Heart right ventricle (tissue), 16 donors: ENCODE measurements at places on chromosomes 2 and 18. TPM values are rescaled to one million over a fixed set of nuclear protein-coding genes. Genes with fewer than 3 reads are reported as not detected.

GRCh38 chr2:144515696-144516410 lies 4.1 kb downstream of the ZEB2 start:
- peak overlapping the region; percentile 98 for H3K27ac ChIP-seq
- H3K36me3 ChIP-seq: no peaks in the 10 kb centered on the region
- DNase-seq: peak; percentile 62
- peaks cover 4% of the 10 kb centered on the region for H3K27me3 ChIP-seq
- H3K4me1 ChIP-seq: peaks cover 19% of the 10 kb centered on the region
- peak overlapping the region; percentile 98 for H3K4me3 ChIP-seq

GRCh38 chr2:128447538-128447995 lies 128.9 kb upstream of the HS6ST1 start:
- no peaks in the 10 kb centered on the region for H3K36me3 ChIP-seq
- no peak for DNase-seq
- no peak overlapping the region for H3K4me3 ChIP-seq
- H3K27me3 ChIP-seq: no peaks in the 10 kb centered on the region
- peaks cover 9% of the 10 kb centered on the region for H3K4me1 ChIP-seq

GRCh38 chr18:14976736-14977430 lies 228.9 kb downstream of the ANKRD30B start:
- DNase-seq: no peak
- H3K27me3 ChIP-seq: no peaks in the 10 kb centered on the region

DNA sequence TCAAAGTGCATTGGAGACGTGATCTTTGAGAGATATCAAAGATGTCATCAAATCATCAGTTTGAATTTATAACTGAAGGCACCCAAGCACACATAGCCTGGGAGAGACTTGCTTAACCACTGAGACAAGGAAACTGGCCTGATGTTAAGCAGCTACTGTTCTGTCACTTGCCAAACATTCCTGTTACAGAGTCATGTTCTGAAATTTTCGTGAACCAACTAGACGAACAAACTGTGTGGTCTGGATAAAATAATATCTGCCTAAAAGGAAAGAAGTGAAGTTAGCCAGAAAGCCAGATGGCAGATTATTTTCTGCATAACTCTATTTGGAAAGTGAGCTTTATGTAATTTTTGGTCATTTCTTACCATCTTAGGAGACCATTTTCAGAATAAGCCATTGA lies 51.4 kb downstream of the SPATS2L start:
- H3K4me1 ChIP-seq: peaks cover 51% of the 10 kb centered on the region
- no peak overlapping the region for H3K4me3 ChIP-seq
- H3K36me3 ChIP-seq: no peaks in the 10 kb centered on the region
- no peak overlapping the region for H3K27ac ChIP-seq
- H3K27me3 ChIP-seq: no peaks in the 10 kb centered on the region
- DNase-seq: no peak

GRCh38 chr18:66083078-66083477 lies 332.3 kb downstream of the CDH7 start:
- no peak overlapping the region for H3K27ac ChIP-seq
- H3K27me3 ChIP-seq: no peaks in the 10 kb centered on the region
- H3K4me1 ChIP-seq: no peaks in the 10 kb centered on the region
- H3K4me3 ChIP-seq: no peak overlapping the region
- H3K36me3 ChIP-seq: no peaks in the 10 kb centered on the region

- no peak for DNase-seq
- no peaks in the 10 kb centered on the region for H3K36me3 ChIP-seq
- H3K4me3 ChIP-seq: no peak overlapping the region
- H3K27ac ChIP-seq: no peak overlapping the region
- no peaks in the 10 kb centered on the region for H3K4me1 ChIP-seq
These were observed 173.7 kb downstream of the IRS1 start for GRCh38 chr2:226625946-226626345.

DNA sequence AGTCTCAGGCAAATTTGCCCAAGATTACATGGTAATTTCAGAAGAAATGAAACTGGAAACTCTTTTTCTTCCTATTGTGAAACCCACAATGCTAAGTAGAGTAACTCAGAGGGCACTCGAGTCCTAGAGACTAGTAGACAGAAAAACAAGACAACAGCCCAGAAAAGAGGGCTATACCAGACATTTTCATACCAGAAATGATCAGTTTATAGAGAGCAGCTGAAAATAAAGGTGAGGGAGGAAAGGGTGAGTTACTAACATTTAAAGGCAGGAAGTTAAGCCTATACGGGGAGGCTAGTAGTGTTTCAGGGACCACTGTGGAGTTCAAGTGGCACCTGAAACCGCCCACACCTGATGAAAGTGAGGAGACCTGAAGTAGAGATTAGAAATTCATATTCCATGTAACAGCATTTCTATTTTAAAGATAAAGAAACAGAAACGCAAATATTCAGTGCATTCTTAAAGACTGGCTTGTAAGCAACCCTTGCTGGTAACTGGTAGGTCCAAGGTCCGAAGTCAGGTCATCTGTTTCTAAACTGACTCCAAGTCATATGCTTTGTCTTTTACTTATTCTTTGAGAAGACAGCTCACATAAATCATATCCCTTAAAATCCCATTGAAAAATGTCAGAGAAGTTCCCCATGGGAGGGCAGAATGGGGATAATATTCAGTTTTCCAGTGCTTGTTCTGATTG lies 145.1 kb upstream of the ITGB6 start:
- no peak overlapping the region for H3K4me3 ChIP-seq
- H3K27me3 ChIP-seq: no peaks in the 10 kb centered on the region
- H3K4me1 ChIP-seq: peaks cover 96% of the 10 kb centered on the region
- no peaks in the 10 kb centered on the region for H3K36me3 ChIP-seq
- DNase-seq: no peak
- no peak overlapping the region for H3K27ac ChIP-seq

DNA sequence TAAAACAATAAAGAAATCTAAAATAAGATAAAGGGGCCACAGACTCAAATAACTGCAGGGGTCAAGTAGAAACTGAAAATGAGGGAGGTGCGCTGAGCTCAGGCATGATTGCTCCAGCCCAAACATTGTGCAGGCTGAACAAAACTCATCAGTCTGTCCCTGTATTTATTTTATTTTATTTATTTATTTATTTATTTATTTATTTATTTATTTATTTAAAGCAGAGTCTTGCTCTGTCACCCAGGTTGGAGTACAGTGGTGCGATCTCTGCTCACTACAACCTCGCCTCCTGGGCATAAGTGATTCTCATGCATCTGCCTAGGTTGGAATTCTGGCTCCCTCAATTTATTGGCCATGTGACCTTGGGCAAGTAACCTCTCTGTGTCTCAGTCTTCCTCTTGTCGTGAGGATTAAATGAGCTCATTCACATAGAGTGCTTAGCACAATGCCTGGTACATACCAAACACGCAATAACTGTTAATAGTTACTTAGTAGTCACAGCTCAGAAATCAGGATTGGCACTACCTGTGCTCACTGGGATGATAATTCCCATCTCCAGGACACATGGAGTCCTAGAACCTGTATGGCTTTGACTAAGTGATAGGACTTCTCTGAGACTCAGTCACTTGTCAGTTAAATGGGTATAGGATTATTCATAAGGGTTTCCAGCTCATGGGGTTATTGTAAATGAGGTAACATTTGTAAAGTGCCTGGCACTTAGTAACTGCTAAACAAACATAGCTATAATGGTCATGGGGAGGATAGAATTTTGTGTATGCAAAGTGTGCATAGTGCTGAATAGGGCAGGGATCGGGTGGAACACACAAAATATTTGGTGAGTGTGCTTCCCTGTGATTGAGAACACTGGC lies 6.0 kb downstream of the SPEG start:
- peaks cover 7% of the 10 kb centered on the region for H3K4me1 ChIP-seq
- no peak for DNase-seq
- no peaks in the 10 kb centered on the region for H3K36me3 ChIP-seq
- H3K27ac ChIP-seq: peak overlapping the region; percentile 92
- no peak overlapping the region for H3K4me3 ChIP-seq
- H3K27me3 ChIP-seq: peaks cover 27% of the 10 kb centered on the region

DNA sequence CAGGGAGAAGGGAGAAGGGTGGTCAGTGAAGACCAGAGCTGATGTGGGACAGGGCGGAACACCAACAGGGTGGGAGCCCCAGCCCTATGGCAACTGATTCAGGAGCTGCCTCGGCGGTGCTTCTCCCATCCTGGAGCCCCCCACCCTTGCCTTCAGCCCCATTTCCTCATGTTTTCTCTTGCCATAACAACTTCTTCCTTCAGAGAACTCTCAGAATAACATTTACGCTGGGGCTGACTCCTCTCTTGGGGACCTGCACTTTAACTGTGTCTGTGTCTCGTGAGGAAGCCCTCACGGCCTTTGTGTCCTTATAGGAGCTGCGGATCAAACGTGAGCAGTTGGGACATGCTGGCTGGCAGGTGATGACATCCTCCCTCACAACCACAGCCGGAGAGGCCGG lies 116.4 kb upstream of the SNTG2 start:
- DNase-seq: no peak
- peaks cover 26% of the 10 kb centered on the region for H3K4me1 ChIP-seq
- no peak overlapping the region for H3K4me3 ChIP-seq
- H3K36me3 ChIP-seq: no peaks in the 10 kb centered on the region

- peak overlapping the region; percentile 94 for H3K27ac ChIP-seq
- DNase-seq: no peak
- H3K4me1 ChIP-seq: peaks cover 59% of the 10 kb centered on the region
- H3K4me3 ChIP-seq: peak overlapping the region; percentile 99
These were observed 919 bp downstream of the SF3B1 start for GRCh38 chr2:197433780-197434438.

DNA sequence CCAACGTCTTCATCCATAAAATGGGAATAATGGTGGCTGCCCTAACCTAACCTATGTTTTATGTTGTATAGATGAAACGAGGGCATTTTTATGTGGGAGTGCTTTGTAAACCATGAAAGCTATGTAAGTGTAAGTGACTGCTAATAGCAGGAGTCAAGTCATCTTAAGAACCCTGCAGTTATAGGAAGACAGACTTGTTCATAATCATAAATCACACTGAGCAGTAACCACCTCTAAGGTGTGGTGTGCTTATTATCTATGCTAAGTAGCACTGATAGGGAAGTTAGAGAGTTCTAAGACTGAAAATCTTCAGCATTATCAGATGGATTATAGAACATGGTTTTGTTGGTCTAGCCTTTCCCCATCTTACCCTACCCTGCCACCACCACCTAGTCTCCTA lies 24.2 kb upstream of the NRP2 start:
- H3K36me3 ChIP-seq: no peaks in the 10 kb centered on the region
- no peak overlapping the region for H3K27ac ChIP-seq
- no peak overlapping the region for H3K4me3 ChIP-seq
- DNase-seq: no peak
- peaks cover 3% of the 10 kb centered on the region for H3K27me3 ChIP-seq

DNA sequence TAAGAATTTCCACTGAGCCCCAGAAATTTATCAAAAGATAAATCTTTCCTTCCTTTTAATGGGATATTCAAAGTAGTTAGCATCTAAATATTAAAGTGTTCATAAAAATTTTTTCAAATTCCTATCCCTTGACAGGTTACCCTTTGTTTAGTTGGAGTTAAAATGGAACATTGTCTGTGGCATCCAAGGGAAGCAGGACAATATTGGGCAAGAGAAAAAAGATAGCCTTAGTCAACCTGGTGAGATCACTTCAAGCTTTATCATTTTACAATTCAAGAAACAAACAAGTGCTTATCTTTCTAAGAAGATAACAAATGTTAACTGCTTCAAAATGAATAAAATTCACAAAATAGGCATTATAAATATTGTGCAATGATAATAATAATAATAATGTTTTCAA lies 21.7 kb downstream of the NR4A2 start:
- H3K27me3 ChIP-seq: no peaks in the 10 kb centered on the region
- H3K4me3 ChIP-seq: no peak overlapping the region
- no peak for DNase-seq
- H3K36me3 ChIP-seq: no peaks in the 10 kb centered on the region

- peaks cover 10% of the 10 kb centered on the region for H3K27me3 ChIP-seq
- H3K4me1 ChIP-seq: no peaks in the 10 kb centered on the region
- no peak for DNase-seq
- no peak overlapping the region for H3K27ac ChIP-seq
- no peaks in the 10 kb centered on the region for H3K36me3 ChIP-seq
- no peak overlapping the region for H3K4me3 ChIP-seq
These were observed 15.7 kb downstream of the IL37 start for GRCh38 chr2:112926707-112927106.

GRCh38 chr2:27667446-27667845 lies 3.8 kb downstream of the SLC4A1AP start:
- no peaks in the 10 kb centered on the region for H3K36me3 ChIP-seq
- DNase-seq: no peak
- H3K27me3 ChIP-seq: no peaks in the 10 kb centered on the region
- peaks cover 25% of the 10 kb centered on the region for H3K4me1 ChIP-seq

DNA sequence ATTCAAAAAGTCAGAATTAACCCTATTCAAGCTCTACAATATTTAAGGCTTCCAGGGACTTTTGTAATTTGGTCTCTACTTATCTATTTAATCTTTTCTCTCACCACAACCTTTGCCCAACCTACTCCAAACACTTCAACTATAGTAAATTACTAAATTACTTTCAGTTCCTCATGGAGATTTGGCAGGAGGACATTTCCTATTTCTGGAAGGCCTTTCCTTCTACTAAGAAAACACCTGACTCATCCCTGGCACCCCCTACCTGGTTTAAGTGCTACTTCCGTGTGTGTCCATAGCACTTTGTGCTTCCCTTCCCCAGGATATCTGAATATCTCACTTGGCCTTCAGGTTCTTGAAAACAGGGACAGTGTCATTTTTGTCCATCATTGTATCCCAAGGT lies 96.3 kb downstream of the UPP2 start:
- H3K27me3 ChIP-seq: no peaks in the 10 kb centered on the region
- H3K4me3 ChIP-seq: no peak overlapping the region
- no peaks in the 10 kb centered on the region for H3K36me3 ChIP-seq
- peaks cover 7% of the 10 kb centered on the region for H3K4me1 ChIP-seq
- no peak for DNase-seq

DNA sequence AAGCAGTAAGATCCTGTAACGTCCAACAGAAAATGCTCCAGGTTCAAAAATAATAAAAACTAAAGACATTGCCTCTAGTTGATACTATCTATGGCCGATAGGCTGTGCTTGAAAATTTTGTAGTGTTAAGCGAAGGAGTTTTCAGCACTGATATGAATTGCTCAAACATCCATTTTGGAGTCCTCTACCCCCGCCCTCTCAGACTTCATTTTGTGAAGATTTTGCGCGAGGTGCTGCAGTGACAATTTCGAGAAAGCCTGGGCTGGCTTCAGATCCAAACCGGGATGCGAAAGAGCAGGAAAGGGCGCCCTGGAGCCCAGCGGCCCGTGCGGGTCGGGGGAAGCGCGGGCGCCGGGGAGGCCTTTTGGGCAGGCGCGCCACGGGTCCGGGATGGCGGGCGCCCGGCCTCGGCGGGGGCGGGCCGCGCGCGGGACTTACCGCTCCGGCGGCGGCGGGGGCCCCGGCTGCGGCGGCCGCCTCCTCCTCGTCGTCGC lies 1.8 kb downstream of the SP3 start:
- H3K36me3 ChIP-seq: peaks cover 6% of the 10 kb centered on the region
- peak overlapping the region; percentile 99 for H3K4me3 ChIP-seq
- H3K27ac ChIP-seq: peak overlapping the region; percentile 100
- no peak for DNase-seq
- H3K27me3 ChIP-seq: no peaks in the 10 kb centered on the region
- H3K4me1 ChIP-seq: peaks cover 59% of the 10 kb centered on the region

MDH1B gene
- 0.77 TPM for total RNA-seq

TMEM163 gene
- 0.19 TPM for total RNA-seq

SLC9A4 gene
- total RNA-seq: not detected

RAB17 gene
- 4.8 TPM for total RNA-seq

SNORC gene
- 1.0 TPM for total RNA-seq

MAPRE2 gene
- total RNA-seq: 131 TPM

GREB1 gene
- total RNA-seq: 7.5 TPM
